ENCODE measurements at places on chromosomes 5 and 9.

DNA sequence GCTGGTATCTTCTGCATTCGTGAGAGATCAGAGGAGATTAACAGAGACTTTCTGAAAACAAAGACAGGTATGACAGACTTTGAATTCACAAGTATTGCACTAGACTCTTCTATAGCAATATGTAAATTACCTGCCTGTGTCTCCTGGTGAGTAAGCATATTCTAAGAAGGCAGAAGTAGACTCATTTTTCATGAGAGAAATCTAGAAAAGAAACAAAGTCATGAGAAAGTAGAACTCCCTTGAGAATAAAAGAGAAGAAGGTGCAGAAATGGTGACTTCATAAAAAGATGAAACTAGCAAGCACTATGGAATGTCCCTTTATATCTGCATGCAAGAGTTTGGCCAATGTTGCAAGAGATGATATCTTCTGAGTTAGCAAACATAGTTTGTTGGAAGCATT lies 419.8 kb downstream of the DMRT2 start:
- DNase-seq: no peak

- no peak for DNase-seq
Observed at GRCh38 chr5:151625285-151625684, 34.2 kb upstream of the FAT2 start.

DNA sequence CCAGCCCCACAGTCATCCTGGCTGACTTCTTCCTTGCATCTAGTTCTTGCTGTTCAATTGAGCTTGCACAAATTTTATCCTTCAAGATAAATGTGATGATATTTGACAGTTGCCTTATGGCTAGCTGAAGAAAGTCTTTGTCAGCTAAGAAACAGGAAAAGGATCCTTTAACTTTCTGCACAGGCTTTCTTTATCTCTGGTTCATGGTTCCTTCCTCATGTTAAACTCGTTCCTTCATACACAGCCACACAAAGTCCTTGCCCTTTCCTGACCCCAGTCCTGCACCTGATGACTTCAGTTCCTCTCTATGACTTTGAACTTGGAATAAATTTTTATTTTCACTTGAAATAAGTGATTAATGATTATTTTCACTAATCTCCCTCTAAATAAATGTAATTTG lies 132.5 kb upstream of the PRSS3 start:
- DNase-seq: no peak

GRCh38 chr9:81772144-81772543 lies 82.8 kb upstream of the TLE1 start:
- no peak for DNase-seq

- no peak for DNase-seq
Observed at GRCh38 chr5:44402084-44402483, 12.9 kb upstream of the FGF10 start.

DNA sequence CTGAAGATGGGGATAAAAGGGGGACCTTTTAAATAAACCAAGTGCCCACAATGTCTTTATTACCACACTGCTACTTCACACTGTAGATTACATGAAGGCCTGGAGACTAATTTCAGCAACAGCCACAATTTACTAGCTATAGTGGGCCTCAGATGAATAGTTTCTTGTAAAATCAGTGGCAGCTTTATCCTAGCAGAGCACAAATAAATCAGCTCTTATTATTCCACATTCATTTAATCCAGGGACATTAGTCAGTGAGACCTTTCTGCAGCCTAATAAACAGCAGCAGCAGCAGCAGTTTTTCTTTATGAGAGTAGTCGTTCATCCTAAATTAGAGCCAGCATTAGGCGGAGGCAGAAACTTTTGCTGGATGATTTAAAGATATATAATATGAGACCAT lies 542.3 kb downstream of the PSAT1 start:
- DNase-seq: no peak

DNA sequence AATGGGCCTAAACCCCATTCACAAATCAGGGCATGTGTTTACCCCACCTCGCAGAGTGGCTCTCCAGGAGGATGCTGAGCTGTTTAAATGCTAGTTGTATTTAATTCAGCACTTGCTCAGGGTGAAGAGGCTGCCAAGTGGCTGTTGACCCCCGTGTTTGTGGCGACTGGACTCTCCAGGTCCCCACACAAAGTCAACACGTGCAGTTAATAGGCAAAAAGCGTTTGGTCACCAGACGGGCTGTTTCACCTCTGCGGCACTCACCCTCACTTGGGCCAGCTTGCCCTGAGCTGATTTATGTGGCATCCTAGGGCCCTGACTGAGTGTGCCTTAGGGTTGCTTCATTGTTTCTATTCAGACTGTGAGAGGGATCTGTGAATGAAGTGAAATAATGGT lies 152.3 kb downstream of the GAS1 start:
- DNase-seq: no peak

- no peak for DNase-seq
Observed at GRCh38 chr5:137856916-137857862, 10.5 kb upstream of the MYOT start.

DNA sequence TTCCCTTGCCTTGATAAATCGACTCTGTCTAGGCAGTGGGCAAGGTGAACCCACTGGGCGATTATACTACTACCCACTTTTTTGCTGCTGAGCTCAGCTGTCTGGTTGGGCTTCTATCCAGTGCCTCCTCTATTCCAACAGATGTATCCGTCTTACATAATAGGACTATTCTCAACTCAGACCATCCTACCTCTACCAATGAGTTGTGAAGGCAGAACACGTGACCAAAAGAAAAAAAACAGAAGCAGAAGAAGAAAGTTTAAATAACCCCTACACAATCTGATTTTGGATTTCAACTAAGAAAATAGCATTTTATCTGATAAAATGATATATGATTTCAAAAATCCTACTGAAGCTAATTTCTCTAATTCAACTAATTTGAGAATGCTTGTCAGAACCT lies 16.2 kb upstream of the SHOC1 start:
- DNase-seq: no peak

DNA sequence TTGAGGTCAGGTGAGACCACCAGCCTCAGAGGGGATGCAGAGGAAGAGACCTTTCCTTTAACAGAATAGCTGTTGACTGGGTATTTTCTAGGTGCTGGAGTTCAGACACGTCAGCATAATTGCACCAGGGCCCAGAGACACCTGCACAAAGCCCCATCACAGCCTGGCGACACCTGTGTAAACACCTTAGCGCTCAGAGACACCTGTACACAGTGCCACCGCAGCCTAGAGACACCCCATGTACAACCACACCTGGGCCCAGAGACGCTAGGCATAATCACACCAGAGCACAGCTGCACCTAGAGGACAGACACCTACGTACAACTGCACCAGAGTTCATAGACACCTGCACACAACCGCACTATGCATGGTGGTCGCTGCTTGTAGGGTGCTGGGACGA lies 1.0 kb downstream of the TRIP13 start:
- no peak for DNase-seq

- no peak for DNase-seq
Observed at GRCh38 chr5:36607114-36607571, 737 bp downstream of the SLC1A3 start.

GRCh38 chr9:15400281-15400941 lies 22.3 kb upstream of the SNAPC3 start:
- no peak for DNase-seq

DNA sequence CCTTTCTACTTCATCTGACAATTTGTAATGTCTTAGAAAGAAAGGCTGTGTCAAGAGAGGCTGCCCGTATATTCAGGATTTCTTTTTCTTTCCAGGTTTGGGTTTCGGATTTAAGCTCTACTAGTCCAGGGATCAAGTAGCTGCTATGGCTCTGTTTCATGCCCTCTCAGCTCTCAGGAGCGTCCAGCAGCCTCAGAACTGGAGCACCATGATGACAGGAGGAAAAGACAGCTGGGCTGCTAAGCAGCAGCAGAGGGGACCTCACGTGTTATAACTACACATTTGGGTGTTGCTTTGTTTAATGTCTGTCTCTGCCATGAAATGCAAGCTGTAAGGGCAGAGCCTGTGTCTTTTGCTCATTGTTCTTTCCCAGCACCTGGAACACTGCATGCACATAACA lies 28.5 kb downstream of the TBC1D2 start:
- no peak for DNase-seq

DNA sequence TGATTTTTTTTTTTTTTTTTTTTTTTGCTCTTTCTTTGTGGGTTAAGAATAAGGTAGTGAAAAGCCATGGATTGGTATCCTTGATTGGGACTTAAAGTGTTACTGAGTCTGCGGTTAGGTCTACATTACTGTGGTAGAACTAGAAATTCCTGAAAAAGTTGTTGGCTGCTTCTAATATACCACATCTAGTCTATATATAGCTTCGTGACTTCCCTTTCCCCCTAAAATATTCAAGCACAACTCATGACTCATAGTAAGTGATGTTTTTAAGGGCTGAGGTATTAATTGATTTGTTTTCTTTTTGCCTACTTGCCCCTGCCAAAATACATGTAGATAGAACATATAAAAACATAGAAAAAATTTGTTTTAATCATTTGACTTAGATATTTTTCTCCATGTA lies 247.6 kb downstream of the TMEM232 start:
- DNase-seq: no peak

- DNase-seq: no peak
Observed at GRCh38 chr5:142892021-142892420, 121.8 kb downstream of the ARHGAP26 start.

DNA sequence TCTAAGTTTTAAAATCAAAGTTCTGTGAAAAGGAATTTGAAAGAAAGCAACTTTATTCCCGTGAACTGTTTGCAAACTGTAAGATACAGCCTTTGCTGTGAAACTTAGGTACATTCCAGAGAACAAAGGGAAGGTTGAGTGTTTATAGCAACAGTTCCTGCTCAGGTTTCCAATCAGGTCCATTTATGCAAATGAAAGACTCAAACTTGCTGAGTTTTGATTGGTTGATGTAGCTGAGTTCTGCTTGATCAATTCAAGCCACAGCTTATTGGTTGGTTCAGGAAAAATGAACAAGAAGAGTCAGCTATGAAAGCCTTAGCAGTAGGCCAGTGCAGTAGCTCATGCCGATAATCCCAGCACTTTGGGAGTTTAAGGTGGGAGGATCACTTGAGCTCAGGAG lies 37.9 kb downstream of the SLC27A6 start:
- DNase-seq: no peak

- DNase-seq: no peak
Observed at GRCh38 chr5:130151239-130151638, 247.0 kb downstream of the CHSY3 start.

GRCh38 chr9:3810231-3810630 lies 284.4 kb upstream of the RFX3 start:
- no peak for DNase-seq

- DNase-seq: no peak
Observed at GRCh38 chr5:149766460-149767280, 36.6 kb downstream of the PPARGC1B start.

GRCh38 chr5:151062405-151063141 lies 18.3 kb downstream of the TNIP1 start:
- DNase-seq: no peak

GRCh38 chr5:141757402-141757801 lies 75.4 kb upstream of the ARAP3 start:
- DNase-seq: no peak

DNA sequence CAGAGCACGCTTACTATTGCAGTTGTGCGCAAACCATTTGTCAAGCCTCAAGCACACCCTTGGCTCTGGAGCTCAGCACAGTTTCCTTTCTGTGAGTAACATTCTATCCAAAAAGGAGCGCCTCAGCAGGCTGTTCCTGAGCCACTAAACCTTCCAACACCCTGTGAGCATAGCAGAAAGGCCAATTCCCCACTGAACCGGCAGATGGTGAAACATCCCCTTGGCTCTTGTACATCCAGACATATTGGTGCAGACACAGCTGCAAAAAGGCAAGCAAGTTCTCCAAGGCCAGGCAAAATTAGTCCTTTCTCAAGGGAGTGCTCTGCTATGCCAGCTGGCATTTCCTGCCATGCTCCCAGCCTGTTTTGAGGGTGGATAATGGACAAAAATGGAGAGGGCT lies 44.1 kb upstream of the CEMIP2 start:
- no peak for DNase-seq

- peak; percentile 50 for DNase-seq
Observed at GRCh38 chr9:20507431-20507830, 114.9 kb downstream of the MLLT3 start.

DNA sequence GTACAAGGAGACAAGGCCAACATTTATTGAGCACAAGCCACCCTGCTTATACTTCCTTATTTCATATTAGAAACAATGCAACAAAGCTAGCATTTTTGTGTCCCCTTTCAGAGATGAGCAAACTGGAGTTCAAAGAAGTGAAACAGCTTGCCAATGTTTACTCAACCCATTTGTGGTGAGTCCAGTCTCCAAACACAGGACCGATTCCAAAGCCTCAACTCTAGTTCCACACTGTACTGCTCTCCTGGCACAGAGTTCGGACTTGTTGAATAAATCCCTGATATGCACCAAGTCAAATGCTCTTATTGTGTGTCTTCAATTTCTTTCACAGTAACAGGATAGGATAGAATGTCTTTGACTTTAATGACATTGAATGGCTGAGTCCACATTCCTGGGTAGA lies 604.8 kb upstream of the BRINP1 start:
- DNase-seq: no peak
